ENCODE measurements at places on chromosomes 16 and 17.

DNA sequence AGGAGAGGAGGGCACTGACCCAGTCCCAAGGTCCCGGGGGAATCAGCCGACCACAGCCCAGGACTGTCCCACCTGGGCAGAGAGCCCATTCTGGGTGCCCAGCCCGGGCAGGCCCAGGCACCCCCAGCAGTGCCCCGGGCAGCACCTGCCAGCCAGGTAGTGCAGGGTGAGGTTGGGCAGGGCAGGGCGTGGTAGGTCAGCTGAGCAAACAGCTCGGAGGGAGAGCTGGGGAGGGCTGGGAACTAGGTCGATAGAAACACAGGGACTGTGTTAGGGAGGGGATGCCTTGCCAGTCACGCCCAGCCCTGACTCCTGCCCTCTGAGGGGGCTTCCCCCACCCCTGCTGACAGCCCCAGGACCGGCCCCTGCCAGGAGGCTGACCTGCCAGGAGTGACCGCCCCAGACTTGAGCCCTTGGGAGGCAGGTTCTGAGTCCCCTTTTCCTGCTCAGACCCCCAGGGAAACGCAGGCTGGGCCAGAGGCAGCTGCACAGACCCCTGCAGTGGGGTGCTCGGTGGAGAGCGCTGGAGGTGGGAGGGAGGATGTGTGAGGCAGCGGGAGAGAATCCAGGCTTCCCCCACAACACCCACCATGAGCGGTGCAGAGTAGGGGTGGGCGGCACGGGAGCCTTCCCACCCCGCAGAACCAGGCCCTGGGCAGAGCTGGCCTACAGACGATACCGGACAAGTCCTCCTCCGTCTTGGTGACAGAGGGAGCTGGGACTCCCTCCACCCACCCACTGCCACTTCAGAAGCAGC lies 4.7 kb downstream of the HS3ST6 start:
- no peak for DNase-seq

- DNase-seq: no peak
Observed at GRCh38 chr16:85917012-85917411, 18.1 kb downstream of the IRF8 start.

GRCh38 chr16:81261049-81261648 lies 22.7 kb downstream of the BCO1 start:
- no peak for DNase-seq

DNA sequence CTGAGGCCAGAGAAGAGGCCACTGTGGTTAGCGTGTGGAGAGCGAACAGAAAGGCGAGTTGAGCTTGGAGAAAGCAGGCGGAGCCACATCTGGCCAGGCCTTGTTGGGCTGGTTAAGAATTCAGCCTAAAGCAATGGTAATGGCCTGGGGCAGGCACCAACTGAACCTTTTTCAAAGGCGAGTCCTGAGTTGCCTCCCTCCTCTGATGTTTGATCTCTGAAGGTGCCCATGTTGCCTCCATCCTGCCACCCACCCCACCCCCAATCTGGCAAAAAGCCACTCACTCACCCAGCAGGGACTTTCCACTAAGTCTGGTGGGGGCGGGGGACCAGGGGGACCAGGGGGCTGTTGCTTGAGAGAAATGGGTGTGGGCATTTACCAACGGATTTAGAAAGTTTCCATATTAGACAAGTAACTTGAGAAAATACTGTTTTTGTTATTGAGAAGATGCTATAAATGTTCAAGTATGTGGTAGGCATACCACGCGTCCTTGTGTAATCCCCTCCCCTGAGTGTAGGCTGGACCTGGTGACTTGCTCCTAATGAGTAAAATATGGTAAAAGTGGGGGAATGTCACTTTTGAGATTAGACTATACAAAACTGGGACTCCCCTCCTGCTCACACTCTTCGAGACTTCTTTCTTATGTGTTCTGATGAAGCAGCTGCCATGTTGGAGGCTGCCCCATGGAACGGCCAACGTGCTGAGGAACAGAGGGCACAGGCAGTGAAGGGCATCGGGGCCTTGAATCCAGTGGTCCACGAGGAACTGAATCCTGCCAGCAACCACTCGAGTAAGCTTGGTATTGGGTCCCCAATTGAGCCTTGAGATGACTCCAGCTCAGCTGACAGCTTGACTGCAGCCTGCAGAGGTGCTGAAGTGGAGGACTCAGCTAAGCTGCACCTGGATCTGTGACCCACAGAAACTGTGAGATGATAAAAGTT lies 29.9 kb upstream of the TNS4 start:
- no peak for DNase-seq

GRCh38 chr17:38898291-38898679 lies 27.1 kb upstream of the LASP1NB start:
- DNase-seq: no peak

GRCh38 chr16:13797718-13798117 lies 122.2 kb upstream of the ERCC4 start:
- DNase-seq: no peak

- DNase-seq: no peak
Observed at GRCh38 chr16:46862555-46863447, 21.4 kb upstream of the GPT2 start.

DNA sequence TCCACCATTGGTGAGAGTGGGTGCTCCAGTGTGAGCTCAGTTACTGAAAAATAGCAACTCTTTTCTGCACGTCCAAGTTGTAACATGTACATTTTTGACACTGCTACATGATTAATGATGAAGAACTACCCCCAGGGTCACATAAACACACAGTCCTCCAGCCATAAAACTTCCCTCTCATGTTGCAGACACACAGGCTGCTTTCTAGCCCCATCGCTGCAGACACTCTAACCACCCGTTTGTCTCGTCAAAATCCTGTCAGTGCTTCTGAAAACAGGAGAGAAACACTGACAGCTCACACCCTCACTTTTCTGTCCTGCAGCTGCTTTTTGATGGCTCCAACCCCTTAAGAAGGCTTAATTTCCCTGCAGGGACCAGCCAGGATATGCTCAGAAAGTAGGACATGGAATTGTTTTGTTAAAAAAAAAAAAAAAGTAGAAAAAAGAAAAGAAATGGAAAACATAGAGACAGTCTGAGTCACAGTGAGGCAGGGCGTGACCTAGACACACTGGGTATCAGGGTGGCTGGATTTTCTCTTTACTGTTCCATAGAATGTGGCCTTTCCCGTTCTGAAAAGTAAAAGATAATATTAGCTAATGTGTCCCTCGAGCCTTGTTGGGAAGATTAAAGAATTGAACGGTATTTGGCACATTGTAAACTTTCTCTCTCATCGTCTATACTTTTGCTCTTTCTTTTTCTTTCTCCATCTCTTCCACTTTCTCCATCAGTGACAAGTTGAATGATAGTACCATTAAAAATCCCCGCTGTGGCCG lies 20.7 kb upstream of the CCL5 start:
- no peak for DNase-seq

DNA sequence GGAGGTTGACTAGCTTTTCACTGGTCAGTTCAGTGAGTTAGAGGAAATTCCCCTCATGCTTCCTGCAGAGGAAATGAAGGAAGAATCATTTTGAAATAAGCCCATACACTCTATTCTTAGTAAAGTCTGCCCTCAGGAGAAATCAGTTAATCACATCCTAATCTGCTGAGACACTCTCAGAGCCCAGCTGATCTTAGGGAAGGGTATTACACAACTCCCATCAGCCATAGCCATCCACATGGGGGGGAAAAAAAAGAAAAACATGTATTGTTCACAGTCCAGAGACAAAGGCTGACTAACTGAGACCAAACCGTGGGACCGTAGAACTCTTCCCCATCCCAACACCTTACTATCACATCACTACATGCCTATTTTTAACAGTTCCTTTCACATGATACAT lies 722.3 kb downstream of the CDH8 start:
- DNase-seq: no peak

DNA sequence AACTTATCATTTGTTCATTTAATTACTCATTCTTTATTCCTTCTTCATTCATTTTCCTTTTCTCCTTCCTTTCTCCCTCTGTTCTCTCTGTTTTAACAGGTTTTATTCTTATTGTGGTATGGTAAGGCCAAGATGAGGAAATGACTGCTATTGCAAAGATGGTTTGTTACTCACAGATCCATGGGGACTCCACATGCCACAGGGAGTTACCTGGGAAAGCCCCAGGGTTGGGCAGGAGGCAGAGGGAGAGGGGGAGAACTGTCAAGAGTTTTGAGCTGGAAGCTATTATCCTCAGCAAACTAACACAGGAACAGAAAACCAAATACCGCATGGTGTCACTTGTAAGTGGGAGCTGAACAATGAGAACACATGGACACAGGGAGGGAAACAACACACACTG lies 453.3 kb downstream of the WWOX start:
- no peak for DNase-seq

GRCh38 chr16:79985606-79986005 lies 385.1 kb upstream of the MAF start:
- DNase-seq: no peak

- no peak for DNase-seq
Observed at GRCh38 chr16:27455700-27456099, 53.7 kb downstream of the IL21R start.

GRCh38 chr16:22007159-22007508 lies 777 bp upstream of the MOSMO start:
- DNase-seq: no peak

All from AG09319 (cell line).